ENCODE measurements at places on chromosomes 12 and 14.
A peak's percentile ranks its signal among the peaks of the same experiment; 100 is the strongest.

- H3K36me3 ChIP-seq = no peaks in the 10 kb centered on the region
- no peak overlapping the region for H3K27ac ChIP-seq
- H3K4me3 ChIP-seq = no peak overlapping the region
- peaks cover 18% of the 10 kb centered on the region for H3K4me1 ChIP-seq
- no peak for DNase-seq
Observed at GRCh38 chr14:105123064-105123665, 45.4 kb downstream of the JAG2 start.

- H3K4me1 ChIP-seq = no peaks in the 10 kb centered on the region
- no peaks in the 10 kb centered on the region for H3K27me3 ChIP-seq
- no peak for DNase-seq
- H3K27ac ChIP-seq = no peak overlapping the region
- no peaks in the 10 kb centered on the region for H3K36me3 ChIP-seq
Observed at GRCh38 chr12:128715485-128715884, 108.3 kb downstream of the SLC15A4 start.

GRCh38 chr12:24042651-24043050, 93.2 kb upstream of the SOX5 start:
- H3K4me3 ChIP-seq = no peak overlapping the region
- H3K27me3 ChIP-seq = no peaks in the 10 kb centered on the region
- H3K36me3 ChIP-seq = no peaks in the 10 kb centered on the region
- DNase-seq = no peak

GRCh38 chr12:78315028-78315427, 484.3 kb downstream of the NAV3 start:
- no peaks in the 10 kb centered on the region for H3K4me1 ChIP-seq
- no peak for DNase-seq
- H3K4me3 ChIP-seq = no peak overlapping the region
- H3K36me3 ChIP-seq = no peaks in the 10 kb centered on the region
- H3K27me3 ChIP-seq = no peaks in the 10 kb centered on the region

- H3K27me3 ChIP-seq = no peaks in the 10 kb centered on the region
- no peaks in the 10 kb centered on the region for H3K4me1 ChIP-seq
- no peaks in the 10 kb centered on the region for H3K36me3 ChIP-seq
- H3K27ac ChIP-seq = no peak overlapping the region
Observed at GRCh38 chr12:3533703-3534386, 42.8 kb downstream of the PRMT8 start.

DNA sequence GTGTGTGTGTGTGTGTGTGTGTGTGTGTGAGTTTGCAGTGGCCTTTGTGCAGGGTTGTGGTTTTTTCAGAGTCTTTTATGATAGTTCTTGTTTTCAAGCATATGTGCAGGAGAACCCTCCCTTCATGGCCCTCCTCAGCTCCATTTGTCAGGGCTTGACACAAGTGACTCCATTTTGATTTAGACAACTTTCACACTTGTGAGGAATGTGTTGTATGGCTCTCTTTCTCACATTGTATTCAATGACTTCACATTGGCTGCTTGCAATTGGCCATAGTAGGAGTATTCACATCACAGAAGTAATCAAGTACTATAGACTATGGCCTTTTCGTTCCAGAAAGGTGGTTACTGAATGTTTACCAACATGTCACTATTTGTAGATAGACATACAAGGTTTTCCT, 133.1 kb downstream of the SLC38A1 start:
- no peak for DNase-seq
- H3K4me3 ChIP-seq = no peak overlapping the region
- H3K27me3 ChIP-seq = no peaks in the 10 kb centered on the region
- H3K36me3 ChIP-seq = no peaks in the 10 kb centered on the region
- H3K4me1 ChIP-seq = no peaks in the 10 kb centered on the region

DNA sequence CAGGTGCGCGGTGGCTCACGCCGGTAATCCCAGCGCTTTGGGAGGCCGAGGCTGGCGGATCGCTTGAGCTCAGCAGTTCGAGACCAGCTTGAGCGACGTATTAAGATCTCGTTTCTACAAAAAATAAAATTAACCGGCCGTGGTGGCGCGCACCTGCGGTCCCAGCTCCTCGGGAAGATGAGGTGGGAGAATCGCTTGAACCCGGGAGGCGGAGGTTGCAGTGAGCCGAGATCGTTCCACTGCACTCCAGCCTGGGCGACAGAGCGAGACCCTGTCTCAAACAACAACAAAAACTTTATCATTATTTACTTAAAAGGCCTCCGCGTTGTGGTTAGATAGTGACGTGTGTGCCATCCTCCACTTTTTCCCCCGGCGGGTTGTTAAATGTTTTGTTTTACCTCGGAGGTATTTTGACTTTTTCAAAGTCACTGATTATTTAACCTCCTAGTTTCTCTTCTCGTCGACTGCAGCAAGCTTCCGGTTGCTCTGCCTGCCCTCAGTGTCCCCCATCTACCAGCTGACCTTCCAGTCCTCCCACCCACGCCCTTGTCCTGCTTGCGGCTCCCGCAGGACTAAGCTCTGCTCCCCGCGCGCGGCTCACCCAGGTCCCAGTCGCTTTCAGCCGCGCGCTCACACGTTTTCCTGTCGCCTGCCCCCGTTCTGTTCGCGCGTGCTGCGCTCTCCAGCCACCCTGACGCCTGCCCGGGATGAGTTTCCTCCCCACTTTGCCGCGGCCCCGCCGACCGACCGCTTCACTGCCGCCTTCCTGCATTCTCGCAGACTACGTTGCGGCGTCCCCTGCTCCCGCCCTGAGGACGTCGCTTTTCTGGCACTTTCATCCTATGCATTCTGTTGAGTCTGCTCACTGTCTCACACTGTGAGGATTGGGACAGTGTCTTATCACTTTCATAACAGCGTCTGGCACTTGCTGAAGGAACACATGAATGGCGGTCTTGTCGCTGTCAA, 1.2 kb upstream of the SCAF11 start:
- H3K36me3 ChIP-seq = no peaks in the 10 kb centered on the region
- H3K4me1 ChIP-seq = peaks cover 38% of the 10 kb centered on the region

GRCh38 chr12:126430921-126431320, 1365.7 kb downstream of the AACS start:
- DNase-seq = no peak
- H3K36me3 ChIP-seq = no peaks in the 10 kb centered on the region
- no peak overlapping the region for H3K27ac ChIP-seq
- H3K27me3 ChIP-seq = no peaks in the 10 kb centered on the region

GRCh38 chr14:23638414-23639047, 2.4 kb downstream of the DHRS2 start:
- no peaks in the 10 kb centered on the region for H3K4me1 ChIP-seq
- no peak overlapping the region for H3K27ac ChIP-seq
- no peak for DNase-seq
- no peaks in the 10 kb centered on the region for H3K27me3 ChIP-seq
- H3K4me3 ChIP-seq = no peak overlapping the region

DNA sequence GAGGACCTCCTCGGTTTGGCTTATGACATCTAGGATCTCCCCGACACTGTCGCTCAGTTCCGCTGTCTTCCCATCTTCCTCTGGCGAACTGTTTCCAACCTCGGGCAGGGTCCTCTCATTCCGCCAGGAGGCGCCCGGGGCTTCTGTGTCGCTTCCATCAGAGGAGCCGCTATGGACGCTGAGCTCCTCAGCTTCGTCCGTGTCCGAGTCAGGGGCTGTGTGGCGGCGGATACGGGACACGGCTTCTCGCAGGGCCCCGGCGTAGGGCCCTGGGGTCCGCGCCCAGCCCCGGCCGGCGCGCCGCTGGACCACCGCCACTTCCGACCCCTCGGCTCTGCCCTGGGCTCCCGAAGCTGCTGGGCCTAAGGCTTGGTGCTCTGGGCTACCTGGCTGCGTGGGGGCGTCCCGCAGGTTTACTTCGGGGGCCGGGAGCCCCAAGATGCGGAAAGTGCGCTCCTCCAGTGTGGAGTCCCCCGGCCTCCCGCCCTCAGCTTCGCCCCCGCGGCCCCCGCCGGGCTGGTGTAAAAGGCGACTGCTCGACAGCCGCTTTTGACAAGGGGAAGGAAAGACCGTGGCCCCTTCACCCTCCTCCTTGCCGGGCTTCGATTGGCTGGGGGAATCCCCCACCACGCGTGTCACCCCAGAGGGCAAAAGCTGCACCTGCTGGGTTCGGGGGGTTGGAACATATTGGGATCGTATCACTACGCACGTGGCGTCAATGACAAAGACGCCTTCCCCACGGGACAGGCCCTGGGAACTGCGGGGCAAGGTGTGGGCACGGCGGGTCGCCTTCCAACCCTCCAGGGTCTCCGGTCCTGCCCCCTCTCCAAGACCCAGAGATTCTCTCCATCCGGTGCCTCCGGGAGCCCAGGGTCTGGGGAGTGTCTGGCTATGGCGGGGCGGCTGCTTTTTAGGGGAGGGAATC, 2.1 kb downstream of the DDN start:
- H3K36me3 ChIP-seq = peaks cover 8% of the 10 kb centered on the region
- no peak overlapping the region for H3K27ac ChIP-seq
- H3K27me3 ChIP-seq = no peaks in the 10 kb centered on the region
- DNase-seq = no peak

GRCh38 chr12:2487278-2487677, 307.5 kb upstream of the FKBP4 start:
- DNase-seq = no peak
- no peaks in the 10 kb centered on the region for H3K27me3 ChIP-seq
- no peaks in the 10 kb centered on the region for H3K4me1 ChIP-seq
- H3K27ac ChIP-seq = no peak overlapping the region
- H3K4me3 ChIP-seq = no peak overlapping the region

DNA sequence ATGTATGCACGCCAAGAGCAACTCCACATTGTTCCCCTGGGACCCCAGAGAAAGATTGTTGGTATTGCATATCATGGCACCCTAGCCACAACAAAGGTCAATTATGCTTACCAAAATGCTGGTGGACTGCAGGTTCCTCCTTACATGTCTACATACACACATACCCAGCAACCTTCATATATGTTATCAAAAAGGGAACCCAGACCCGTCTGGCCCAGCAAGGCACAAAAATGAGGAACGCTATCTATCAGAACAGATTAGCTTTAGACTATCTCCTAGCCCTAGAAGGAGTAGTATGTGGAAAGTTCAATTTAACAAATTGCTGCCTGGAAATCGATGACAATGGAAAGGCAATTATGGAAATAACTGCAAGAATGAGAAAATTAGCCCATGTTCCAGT, 61.5 kb downstream of the DHRS2 start:
- no peaks in the 10 kb centered on the region for H3K36me3 ChIP-seq
- no peak overlapping the region for H3K27ac ChIP-seq
- peaks cover 48% of the 10 kb centered on the region for H3K27me3 ChIP-seq
- peaks cover 26% of the 10 kb centered on the region for H3K4me1 ChIP-seq

DNA sequence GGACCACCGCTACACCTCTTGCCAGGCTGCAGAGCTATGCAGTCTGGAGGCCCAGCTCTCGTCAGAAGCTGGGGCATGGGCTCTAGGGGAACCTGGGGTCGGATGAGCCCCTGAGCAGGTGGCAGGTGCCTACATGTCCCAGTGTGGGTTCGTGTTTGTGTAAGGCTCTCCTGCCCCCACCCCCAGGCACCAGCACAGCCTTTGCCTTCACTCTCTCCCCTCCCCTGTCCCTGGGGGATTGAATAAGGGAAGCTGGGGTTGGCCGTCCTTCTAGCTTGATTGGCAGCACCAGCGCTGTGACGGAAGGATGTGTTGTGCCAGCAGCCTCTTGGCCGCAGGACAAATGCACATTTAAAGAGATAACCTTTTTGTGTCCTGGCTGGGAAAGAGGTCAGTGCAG, 34.8 kb upstream of the TSPAN9 start:
- no peak overlapping the region for H3K4me3 ChIP-seq
- no peaks in the 10 kb centered on the region for H3K4me1 ChIP-seq
- peaks cover 5% of the 10 kb centered on the region for H3K27me3 ChIP-seq

DNA sequence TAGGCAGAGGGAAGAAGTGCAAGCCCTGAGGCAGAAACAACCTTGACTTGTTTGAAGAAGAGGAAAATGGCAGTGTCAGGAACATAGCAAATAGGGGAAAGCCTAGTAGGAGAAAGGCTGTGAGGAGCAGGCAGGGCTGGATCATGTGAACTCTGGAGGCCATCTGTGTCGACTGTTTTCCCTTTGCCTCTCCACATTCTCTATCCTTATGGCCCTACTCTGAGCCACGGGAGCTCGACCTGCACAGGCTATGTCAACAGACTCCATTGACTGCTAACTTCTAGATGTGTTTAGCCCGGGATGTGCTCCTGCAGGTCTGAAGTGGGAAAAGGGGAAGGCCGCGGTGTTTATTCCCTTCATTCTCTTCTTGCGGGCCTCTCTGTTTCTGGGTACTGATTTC, 35.2 kb downstream of the EGLN3 start:
- no peak overlapping the region for H3K4me3 ChIP-seq
- H3K4me1 ChIP-seq = no peaks in the 10 kb centered on the region
- H3K36me3 ChIP-seq = no peaks in the 10 kb centered on the region
- no peak for DNase-seq
- no peaks in the 10 kb centered on the region for H3K27me3 ChIP-seq

GRCh38 chr14:21070610-21071224, 613 bp downstream of the ARHGEF40 start:
- H3K4me3 ChIP-seq = peak overlapping the region; percentile 60
- peaks cover 49% of the 10 kb centered on the region for H3K4me1 ChIP-seq
- no peaks in the 10 kb centered on the region for H3K36me3 ChIP-seq
- peak overlapping the region; percentile 91 for H3K27ac ChIP-seq

GRCh38 chr12:19613051-19613535, 173.8 kb downstream of the AEBP2 start:
- H3K4me3 ChIP-seq = no peak overlapping the region
- no peaks in the 10 kb centered on the region for H3K36me3 ChIP-seq
- H3K4me1 ChIP-seq = peaks cover 32% of the 10 kb centered on the region
- H3K27ac ChIP-seq = no peak overlapping the region
- no peaks in the 10 kb centered on the region for H3K27me3 ChIP-seq

- H3K4me1 ChIP-seq = peaks cover 18% of the 10 kb centered on the region
- H3K4me3 ChIP-seq = no peak overlapping the region
- no peak overlapping the region for H3K27ac ChIP-seq
- no peak for DNase-seq
- H3K36me3 ChIP-seq = no peaks in the 10 kb centered on the region
Observed at GRCh38 chr12:131862994-131863710, 31.3 kb upstream of the ULK1 start.

GRCh38 chr14:103057372-103058163, at the start of gene CDC42BPB:
CDC42BPB (minus strand) TSS chr14:103057549; CDS start chr14:103057173, 376 bp downstream.
- no peaks in the 10 kb centered on the region for H3K27me3 ChIP-seq
- H3K27ac ChIP-seq = peak within 1 kb of the TSS; percentile 99
- H3K4me1 ChIP-seq = peaks cover 68% of the 10 kb centered on the region
- no peak for DNase-seq
- H3K4me3 ChIP-seq = peak within 1 kb of the TSS; percentile 71
- no peaks in the 10 kb centered on the region for H3K36me3 ChIP-seq

DNA sequence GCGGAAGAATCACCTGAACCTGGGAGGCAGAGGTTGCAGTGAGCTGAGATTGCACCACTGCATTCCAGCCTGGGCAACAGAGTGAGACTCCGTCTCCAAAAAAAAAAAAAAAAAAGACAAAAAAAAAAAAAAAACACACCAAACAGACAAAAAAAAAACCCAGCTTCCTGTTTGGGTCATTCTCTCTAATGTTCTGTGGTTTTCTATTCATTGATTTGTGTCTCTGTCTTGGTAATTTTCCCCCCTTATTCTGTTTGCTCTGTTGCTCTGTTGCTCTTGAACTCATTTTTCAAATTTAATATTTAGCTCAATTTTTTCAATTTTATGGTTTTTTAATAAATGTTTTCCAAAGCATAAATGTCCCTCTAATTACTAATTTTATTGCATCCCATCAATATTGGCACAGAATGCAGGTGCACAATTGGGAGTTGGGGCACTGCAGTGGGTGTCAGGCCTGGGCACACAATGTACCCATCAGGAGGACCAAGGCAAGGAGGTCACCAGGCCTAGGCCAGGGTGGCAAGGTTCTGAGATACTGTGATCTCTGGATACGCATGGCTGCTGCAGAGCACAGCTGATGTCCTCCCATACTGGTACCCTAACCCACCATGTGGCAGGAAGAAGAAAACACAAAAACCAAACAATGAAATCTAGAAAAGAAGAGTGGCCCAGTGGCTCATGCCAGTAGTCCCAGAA, 8.0 kb upstream of the GNPTAB start:
- no peaks in the 10 kb centered on the region for H3K4me1 ChIP-seq
- no peak for DNase-seq
- no peaks in the 10 kb centered on the region for H3K27me3 ChIP-seq
